ENCODE measurements at places on chromosomes 13 and 19. TPM values are rescaled to one million over a fixed set of nuclear protein-coding genes. Genes with fewer than 3 reads are reported as not detected.
A peak's percentile ranks its signal among the peaks of the same experiment; 100 is the strongest.

- H3K27ac ChIP-seq = peak overlapping the region; percentile 79
- H3K36me3 ChIP-seq = no peaks in the 10 kb centered on the region
- H3K4me3 ChIP-seq = no peak overlapping the region
- peaks cover 43% of the 10 kb centered on the region for H3K4me1 ChIP-seq
- H3K27me3 ChIP-seq = peaks cover 13% of the 10 kb centered on the region
These were observed 7.4 kb upstream of the FCGBP start for GRCh38 chr19:39941615-39942365.

- H3K4me3 ChIP-seq = no peak overlapping the region
- peaks cover 2% of the 10 kb centered on the region for H3K36me3 ChIP-seq
- no peaks in the 10 kb centered on the region for H3K27me3 ChIP-seq
- H3K4me1 ChIP-seq = no peaks in the 10 kb centered on the region
- DNase-seq = no peak
These were observed 71.5 kb downstream of the DNAJC15 start for GRCh38 chr13:43094901-43095300.

DNA sequence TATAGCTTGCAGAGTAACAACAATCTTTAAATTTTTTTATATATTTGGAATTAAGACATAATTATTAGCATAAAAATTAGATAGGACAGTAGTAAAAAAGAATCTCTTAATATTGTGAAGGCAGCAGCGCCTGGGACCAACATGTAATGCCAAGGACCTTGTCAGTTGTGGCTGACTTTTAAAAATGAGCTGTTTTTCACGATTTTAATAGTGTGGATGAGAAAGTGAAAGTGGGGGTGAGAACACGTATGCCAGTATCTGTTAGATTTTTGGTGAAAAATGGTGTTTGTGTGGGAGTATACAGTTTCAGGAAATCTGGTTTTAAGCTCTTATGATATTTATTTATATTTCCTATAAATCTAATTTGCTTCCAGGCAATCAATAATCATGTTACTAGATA is 125.2 kb downstream of the LMO7 start:
- DNase-seq = no peak
- H3K4me1 ChIP-seq = no peaks in the 10 kb centered on the region
- H3K4me3 ChIP-seq = peak overlapping the region; percentile 24
- H3K27ac ChIP-seq = peak overlapping the region; percentile 28

DNA sequence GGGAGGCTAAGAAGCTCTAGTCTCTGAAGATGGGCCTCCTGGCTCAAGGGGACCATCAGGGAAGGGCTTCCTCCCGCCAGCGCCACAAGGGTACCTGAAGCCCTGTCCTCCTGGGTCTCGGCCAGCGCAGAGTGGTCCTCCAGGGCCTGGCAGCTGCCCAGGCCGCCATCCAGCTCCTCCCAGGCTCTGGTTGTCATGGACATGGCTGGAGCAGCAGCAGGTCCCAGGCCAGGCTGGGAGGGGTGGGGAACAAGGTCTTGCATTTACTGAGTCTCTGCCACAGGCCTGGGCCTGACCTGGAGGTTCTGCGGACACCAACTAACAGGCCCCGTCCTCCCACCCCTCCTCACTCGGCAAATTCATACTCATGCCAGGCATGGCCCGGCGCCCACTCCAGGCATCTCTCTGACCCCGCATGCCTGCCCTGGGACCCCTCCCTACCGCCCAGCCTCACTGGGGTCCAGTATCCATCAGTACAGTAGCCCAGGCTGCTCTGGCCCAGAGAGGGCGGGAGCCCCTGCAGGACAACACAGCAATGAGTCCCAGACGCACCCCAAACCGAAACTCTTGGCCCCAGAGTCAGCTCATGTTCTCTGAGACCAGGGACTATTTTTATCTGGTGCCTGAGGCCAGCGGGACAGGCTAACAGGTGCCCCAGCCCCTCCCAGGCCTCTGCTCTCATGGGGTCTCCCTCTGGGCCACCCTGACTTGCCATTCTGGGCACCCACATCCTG is 938 bp downstream of the JSRP1 start:
- H3K4me3 ChIP-seq = no peak overlapping the region
- no peak for DNase-seq
- no peak overlapping the region for H3K27ac ChIP-seq
- H3K4me1 ChIP-seq = peaks cover 38% of the 10 kb centered on the region

GRCh38 chr19:5974721-5975387 is 3.1 kb downstream of the RANBP3 start:
- H3K27me3 ChIP-seq = no peaks in the 10 kb centered on the region
- H3K27ac ChIP-seq = peak overlapping the region; percentile 20
- H3K4me3 ChIP-seq = peak overlapping the region; percentile 2
- no peak for DNase-seq
- peaks cover 90% of the 10 kb centered on the region for H3K4me1 ChIP-seq

- peaks cover 48% of the 10 kb centered on the region for H3K36me3 ChIP-seq
- H3K4me1 ChIP-seq = peaks cover 39% of the 10 kb centered on the region
- DNase-seq = no peak
- H3K27ac ChIP-seq = no peak overlapping the region
- H3K27me3 ChIP-seq = no peaks in the 10 kb centered on the region
- no peak overlapping the region for H3K4me3 ChIP-seq
These were observed 28.2 kb downstream of the GAS6 start for GRCh38 chr13:113835461-113836270.

- no peaks in the 10 kb centered on the region for H3K27me3 ChIP-seq
- no peaks in the 10 kb centered on the region for H3K4me1 ChIP-seq
- H3K36me3 ChIP-seq = no peaks in the 10 kb centered on the region
These were observed 855.4 kb upstream of the SLITRK1 start for GRCh38 chr13:84737661-84738060.

- DNase-seq = no peak
- H3K4me1 ChIP-seq = no peaks in the 10 kb centered on the region
- no peak overlapping the region for H3K4me3 ChIP-seq
- no peaks in the 10 kb centered on the region for H3K27me3 ChIP-seq
- no peaks in the 10 kb centered on the region for H3K36me3 ChIP-seq
These were observed 423.4 kb downstream of the ITGBL1 start for GRCh38 chr13:101875717-101876393.

DNA sequence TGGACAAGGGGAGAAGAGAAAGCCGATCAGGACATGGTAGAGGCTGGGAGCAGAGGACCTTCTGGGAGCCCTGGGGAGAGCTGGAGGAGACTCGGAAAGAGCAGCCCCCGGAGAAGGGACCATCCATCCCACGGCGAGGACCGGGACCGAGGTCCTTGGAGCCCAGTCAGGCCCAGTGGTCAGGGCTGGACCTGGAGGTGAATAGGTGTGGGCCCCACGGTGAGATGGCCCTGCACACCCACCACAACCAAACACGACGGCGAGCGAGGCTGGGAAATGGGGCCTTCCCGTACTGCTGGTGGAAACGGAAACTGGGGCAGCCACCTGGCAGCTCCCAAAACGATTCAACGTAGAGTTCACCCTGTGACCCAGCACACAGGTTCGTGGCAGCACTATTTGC is 3.7 kb upstream of the NTN5 start:
- H3K4me1 ChIP-seq = peaks cover 15% of the 10 kb centered on the region
- no peak overlapping the region for H3K4me3 ChIP-seq
- no peak for DNase-seq
- H3K27me3 ChIP-seq = no peaks in the 10 kb centered on the region
- H3K27ac ChIP-seq = peak overlapping the region; percentile 67

DNA sequence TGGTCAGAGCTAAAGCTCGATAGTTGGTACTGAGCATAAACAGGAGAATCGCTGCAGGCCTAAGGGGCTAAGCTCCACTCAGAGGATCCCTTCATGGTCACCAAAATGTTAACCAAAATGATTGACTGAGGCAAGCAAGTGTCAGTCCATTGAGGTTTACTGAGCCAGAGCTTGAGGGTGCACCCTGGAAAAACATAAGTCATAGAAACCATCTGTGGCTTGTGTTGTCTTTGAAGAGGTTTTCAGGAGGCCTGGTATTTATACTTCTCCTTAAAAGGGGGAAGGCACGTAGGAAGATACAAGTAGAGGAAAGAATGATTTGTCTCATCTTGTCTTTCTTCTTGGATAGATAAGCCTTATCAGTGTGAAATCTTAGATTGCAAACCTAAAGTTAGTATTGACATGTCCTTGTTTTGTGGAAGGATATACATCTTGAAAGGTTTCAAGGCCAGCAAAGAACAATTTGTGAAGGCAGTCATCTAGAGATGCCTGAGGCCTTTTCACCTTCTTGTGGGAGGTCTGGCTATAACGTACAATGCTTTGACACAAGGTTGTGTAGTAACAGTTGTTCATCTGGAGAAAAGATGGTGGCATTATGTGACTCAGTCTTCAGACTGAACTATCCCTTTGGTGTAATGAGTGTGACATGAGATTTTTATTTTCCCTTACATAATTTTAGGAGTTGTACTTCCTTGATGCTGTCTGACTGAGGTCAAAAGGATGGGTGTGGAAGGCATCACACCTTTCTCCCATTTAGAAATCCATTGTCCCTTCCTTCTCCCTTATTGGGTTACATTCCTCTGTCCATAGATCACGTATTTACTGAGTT is 14.7 kb upstream of the CEACAM6 start:
- no peak overlapping the region for H3K27ac ChIP-seq
- no peaks in the 10 kb centered on the region for H3K36me3 ChIP-seq
- H3K27me3 ChIP-seq = no peaks in the 10 kb centered on the region
- H3K4me1 ChIP-seq = no peaks in the 10 kb centered on the region
- peak; percentile 9 for DNase-seq

Gene DACT3
- 6.4 TPM for polyA plus RNA-seq

DNA sequence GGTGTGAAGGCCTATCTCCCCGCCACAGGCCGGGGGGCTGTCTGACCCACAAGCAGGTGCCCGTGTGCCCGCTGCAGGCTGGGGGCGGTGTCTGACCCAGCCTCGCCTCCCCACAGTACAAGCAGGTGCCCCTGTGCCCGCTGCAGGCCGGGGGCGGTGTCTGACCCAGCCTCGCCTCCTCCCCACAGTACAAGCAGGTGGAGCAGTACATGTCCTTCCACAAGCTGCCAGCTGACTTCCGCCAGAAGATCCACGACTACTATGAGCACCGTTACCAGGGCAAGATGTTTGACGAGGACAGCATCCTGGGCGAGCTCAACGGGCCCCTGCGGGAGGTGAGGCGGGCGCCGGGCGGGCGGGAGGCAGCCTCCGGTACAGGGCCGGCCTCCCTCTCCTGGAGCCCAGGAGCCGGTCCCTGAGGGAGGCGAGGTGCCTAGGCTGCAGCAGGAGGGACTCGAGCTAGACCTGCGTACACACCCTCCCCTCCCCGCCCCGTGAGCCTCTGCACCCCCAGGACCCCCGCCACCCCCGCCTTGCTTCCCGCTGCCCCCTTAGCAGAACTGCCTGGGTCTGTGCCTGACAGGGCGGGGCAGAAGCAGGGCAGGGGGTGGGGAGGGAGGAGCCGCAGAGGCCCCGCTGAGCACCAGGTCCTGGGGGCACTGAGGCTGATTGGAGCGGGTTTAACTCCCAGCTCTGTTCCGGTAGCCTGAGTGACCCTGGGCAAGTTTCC is 20.6 kb downstream of the HCN2 start:
- H3K27ac ChIP-seq = peak overlapping the region; percentile 44
- H3K36me3 ChIP-seq = no peaks in the 10 kb centered on the region
- peaks cover 10% of the 10 kb centered on the region for H3K4me1 ChIP-seq
- H3K27me3 ChIP-seq = no peaks in the 10 kb centered on the region

- peaks cover 69% of the 10 kb centered on the region for H3K4me1 ChIP-seq
- H3K36me3 ChIP-seq = peaks cover 35% of the 10 kb centered on the region
- H3K4me3 ChIP-seq = peak overlapping the region; percentile 99
- H3K27ac ChIP-seq = peak overlapping the region; percentile 99
These were observed 10.5 kb downstream of the PEAK3 start for GRCh38 chr19:2271234-2272103.

GRCh38 chr13:34914416-34914815 is 27.7 kb upstream of the NBEA start:
- no peak overlapping the region for H3K4me3 ChIP-seq
- peaks cover 4% of the 10 kb centered on the region for H3K27me3 ChIP-seq
- H3K27ac ChIP-seq = no peak overlapping the region
- no peaks in the 10 kb centered on the region for H3K36me3 ChIP-seq

Gene ZNF667
- 2.5 TPM for polyA plus RNA-seq

- no peak for DNase-seq
- no peaks in the 10 kb centered on the region for H3K4me1 ChIP-seq
- no peak overlapping the region for H3K4me3 ChIP-seq
- H3K27ac ChIP-seq = no peak overlapping the region
- no peaks in the 10 kb centered on the region for H3K27me3 ChIP-seq
- no peaks in the 10 kb centered on the region for H3K36me3 ChIP-seq
These were observed 367.8 kb downstream of the DACH1 start for GRCh38 chr13:71499235-71499634.

DNA sequence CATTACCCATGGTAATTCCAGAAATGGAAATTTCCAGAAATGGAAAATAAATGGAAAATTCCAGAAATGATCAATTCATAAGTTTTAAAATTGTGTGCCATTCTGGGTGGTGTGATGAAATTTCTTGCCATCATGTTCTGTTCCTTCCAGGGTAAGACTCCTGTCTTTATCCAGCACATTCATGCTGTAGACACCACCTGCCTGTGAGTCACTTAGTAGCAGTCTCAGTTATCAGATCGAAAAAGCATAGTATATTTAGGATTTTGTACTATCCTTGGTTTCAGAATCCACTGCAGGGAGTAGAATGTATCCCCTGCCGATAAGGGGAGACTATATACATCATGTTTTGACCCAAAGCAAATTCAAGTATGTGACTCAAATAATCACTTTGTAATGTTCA is 26.7 kb upstream of the CSNK1A1L start:
- H3K4me3 ChIP-seq = no peak overlapping the region
- H3K27me3 ChIP-seq = no peaks in the 10 kb centered on the region

DNA sequence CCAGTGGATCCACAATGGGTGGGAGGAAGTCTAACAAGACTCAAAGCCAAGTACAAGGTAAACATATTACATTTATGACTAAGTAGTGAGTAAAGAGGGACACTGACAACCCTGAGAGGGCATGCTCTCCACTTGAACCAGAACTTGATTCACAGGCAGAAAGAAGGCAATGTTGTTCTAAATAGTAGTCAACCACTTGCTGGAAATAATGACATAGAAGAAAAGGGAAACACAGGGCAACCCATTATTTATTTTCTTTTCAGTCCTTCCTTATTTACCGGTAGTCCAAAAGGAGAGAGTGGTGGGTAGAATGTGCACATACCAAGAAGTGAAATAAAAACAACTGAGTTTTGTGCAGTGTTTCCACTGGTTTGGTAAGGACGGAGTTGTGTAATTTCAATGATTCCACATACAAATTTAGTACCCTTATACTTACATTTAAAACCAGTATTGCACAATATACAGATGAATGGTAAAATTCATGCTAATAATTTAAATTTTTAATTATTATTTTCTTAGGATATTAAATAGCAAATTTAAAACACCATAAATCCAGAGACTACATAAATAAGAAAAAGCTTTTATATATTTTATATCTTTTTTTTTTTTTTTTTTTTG is 65.9 kb downstream of the ENOX1 start:
- H3K4me3 ChIP-seq = no peak overlapping the region
- no peaks in the 10 kb centered on the region for H3K36me3 ChIP-seq
- H3K4me1 ChIP-seq = no peaks in the 10 kb centered on the region
- no peak overlapping the region for H3K27ac ChIP-seq
- no peaks in the 10 kb centered on the region for H3K27me3 ChIP-seq

DNA sequence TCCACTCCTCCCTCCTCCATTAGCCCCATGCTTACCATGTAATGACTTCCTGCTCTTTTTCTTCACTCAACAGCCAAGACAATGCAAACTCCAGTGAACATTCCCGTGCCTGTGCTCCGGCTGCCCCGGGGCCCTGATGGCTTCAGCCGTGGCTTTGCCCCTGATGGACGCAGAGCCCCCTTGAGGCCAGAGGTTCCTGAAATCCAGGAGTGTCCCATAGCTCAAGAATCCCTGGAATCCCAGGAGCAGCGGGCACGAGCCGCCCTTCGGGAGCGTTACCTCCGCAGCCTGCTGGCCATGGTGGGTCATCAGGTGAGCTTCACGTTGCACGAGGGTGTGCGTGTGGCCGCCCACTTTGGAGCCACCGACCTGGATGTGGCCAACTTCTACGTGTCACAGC is 2.9 kb upstream of the PPP1R37 start:
- H3K27ac ChIP-seq = no peak overlapping the region
- H3K4me3 ChIP-seq = no peak overlapping the region
- DNase-seq = no peak
- H3K27me3 ChIP-seq = no peaks in the 10 kb centered on the region
- peaks cover 33% of the 10 kb centered on the region for H3K36me3 ChIP-seq
- H3K4me1 ChIP-seq = peaks cover 40% of the 10 kb centered on the region

Gene RNF225
- polyA plus RNA-seq = 0.13 TPM

Gene FCAR
- polyA plus RNA-seq = not detected

Data from stomach (tissue), 19 donors.